ENCODE measurements at places on chromosomes 7 and 10. TPM values are rescaled to one million over a fixed set of nuclear protein-coding genes. Genes with fewer than 3 reads are reported as not detected.

GRCh38 chr10:100737355-100738054 lies 7.9 kb upstream of the PAX2 start:
- no peak for DNase-seq
- peaks cover 33% of the 10 kb centered on the region for H3K4me1 ChIP-seq
- H3K27ac ChIP-seq: no peak overlapping the region
- no peaks in the 10 kb centered on the region for H3K36me3 ChIP-seq
- peaks cover 13% of the 10 kb centered on the region for H3K27me3 ChIP-seq

The INSYN2A gene
- total RNA-seq: not detected

DNA sequence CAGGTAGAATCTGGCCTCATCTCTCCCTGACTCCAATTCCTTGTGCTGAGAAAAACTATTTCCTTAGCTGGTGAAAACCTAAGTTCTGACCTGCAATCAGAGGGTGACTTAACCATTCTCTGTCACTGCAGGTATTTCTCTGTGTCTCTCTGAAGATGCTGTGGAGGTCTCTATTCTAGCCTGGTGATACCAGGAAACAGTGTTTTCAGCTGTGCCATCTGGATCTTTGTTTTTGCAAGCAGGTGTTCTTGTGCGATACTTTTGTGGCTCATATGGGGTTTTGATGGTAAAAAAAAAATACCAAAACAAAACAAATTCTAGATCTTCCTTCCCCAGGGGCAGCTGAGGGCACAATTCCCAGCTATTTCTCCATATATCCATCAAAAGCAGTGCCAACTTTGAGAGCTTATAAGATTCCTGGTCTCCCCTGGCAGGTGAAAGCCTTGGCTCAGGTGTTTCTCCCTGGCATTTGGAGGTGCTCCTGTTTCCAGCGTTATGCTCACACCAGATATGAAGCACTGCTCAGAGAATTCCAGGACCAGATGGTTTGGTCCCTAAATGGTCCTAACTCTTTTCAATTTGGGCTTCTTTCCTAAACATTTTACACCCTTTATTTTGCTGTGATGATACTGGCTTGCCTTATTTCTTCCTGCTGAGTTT lies 9.9 kb upstream of the NPVF start:
- no peak for DNase-seq
- H3K4me1 ChIP-seq: no peaks in the 10 kb centered on the region
- no peak overlapping the region for H3K4me3 ChIP-seq
- H3K27me3 ChIP-seq: no peaks in the 10 kb centered on the region
- no peaks in the 10 kb centered on the region for H3K36me3 ChIP-seq

- H3K4me3 ChIP-seq: no peak overlapping the region
- no peak overlapping the region for H3K27ac ChIP-seq
- H3K4me1 ChIP-seq: no peaks in the 10 kb centered on the region
Observed at GRCh38 chr7:83528925-83529423, 120.0 kb downstream of the SEMA3E start.

The RAPGEF5 gene
- 0.78 TPM for total RNA-seq

GRCh38 chr7:111393011-111393754 lies 169.1 kb downstream of the IMMP2L start:
- H3K4me1 ChIP-seq: no peaks in the 10 kb centered on the region
- no peak for DNase-seq
- H3K36me3 ChIP-seq: no peaks in the 10 kb centered on the region
- H3K27me3 ChIP-seq: no peaks in the 10 kb centered on the region

GRCh38 chr7:37342688-37343471 lies 105.8 kb downstream of the ELMO1 start:
- peak overlapping the region; percentile 75 for H3K27ac ChIP-seq
- H3K27me3 ChIP-seq: no peaks in the 10 kb centered on the region
- H3K4me1 ChIP-seq: peaks cover 34% of the 10 kb centered on the region

- DNase-seq: no peak
- H3K27me3 ChIP-seq: peaks cover 17% of the 10 kb centered on the region
- no peak overlapping the region for H3K4me3 ChIP-seq
- H3K27ac ChIP-seq: no peak overlapping the region
Observed at GRCh38 chr10:28705472-28705871, 28.2 kb downstream of the BAMBI start.

DNA sequence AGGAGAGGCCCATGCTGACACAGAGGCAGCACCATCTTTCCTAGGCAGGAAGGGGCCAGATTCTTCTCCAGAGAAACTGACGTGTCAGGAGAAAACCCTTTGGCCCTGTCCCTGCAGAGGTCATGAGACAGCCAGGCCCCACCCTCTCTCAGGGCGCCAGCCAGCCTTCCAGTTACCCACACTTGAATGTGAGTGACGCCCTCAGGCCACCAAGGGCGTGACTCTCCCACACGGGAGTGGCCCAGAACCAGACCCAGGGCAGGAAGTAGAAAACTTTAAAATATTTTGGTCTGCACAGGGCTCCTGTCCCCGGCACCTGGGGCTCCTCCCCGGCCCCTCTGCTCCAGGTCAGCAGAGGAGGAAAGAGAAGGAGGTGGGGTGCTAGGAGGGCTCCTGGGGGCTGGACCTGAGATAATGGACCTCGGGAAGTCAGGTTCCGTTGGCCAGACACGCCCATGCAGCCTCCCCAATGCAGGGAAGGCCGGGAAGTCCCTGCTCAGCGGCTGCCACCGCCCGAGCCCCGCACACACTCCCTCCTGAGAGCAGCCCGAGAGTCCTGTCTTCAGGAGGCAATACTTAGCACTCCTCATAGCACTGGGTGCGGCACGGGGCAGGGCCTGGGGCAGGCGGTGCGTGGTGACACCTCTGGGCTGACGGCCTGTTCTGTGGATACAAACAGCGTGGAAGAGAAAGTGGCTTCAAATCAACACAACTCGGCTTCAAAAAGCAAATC lies 67.0 kb upstream of the CFAP46 start:
- no peaks in the 10 kb centered on the region for H3K36me3 ChIP-seq
- peaks cover 13% of the 10 kb centered on the region for H3K27me3 ChIP-seq
- H3K4me1 ChIP-seq: no peaks in the 10 kb centered on the region
- no peak overlapping the region for H3K27ac ChIP-seq
- H3K4me3 ChIP-seq: no peak overlapping the region

- no peak overlapping the region for H3K4me3 ChIP-seq
- H3K27me3 ChIP-seq: no peaks in the 10 kb centered on the region
Observed at GRCh38 chr7:76383089-76383944, 24.5 kb upstream of the YWHAG start.

The ARMC3 gene
- not detected for total RNA-seq

DNA sequence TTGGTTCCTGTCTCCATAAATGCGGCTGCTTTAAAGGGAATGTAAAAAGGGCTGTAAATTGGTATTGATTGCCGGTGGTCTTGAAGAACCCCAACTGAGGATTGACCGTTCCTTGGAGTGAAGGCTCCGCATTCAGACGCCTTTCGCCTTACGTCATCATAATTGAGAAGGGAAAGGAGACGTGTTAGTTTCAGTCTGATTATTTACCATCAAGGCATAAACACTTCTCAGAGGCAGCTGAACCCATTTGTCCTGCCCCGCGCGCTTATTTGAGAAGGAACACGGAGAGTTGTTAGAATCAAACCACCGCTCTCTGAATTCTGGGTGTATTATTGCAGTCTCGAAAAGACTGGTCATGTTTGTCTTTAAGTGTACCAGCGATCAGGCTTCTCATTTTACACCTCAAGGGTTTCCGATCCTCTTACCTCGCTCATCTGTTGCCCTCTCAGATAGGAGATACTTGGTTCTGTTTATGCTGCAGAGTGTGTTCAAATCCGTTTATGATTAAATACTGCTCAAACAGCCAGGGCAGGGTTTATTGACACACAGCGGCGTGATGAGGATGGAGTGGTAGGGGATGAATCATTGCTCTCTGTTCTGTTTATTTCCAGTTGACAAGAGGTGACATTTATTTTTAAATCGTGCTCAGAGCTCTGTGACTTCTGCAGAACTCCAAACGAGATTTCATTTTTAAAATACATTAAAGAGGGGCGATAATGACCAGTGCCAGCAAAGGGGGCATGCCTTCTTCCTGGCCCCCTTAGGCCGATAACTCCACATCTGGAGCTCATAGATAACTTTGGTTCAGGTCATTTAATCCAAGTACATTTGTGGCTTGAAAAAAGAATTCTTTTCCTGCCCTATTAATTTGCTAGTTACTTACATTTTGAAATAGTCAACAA lies 30.4 kb downstream of the FOXK1 start:
- H3K27me3 ChIP-seq: no peaks in the 10 kb centered on the region
- no peak overlapping the region for H3K27ac ChIP-seq
- H3K4me1 ChIP-seq: no peaks in the 10 kb centered on the region
- no peak for DNase-seq
- H3K4me3 ChIP-seq: no peak overlapping the region

DNA sequence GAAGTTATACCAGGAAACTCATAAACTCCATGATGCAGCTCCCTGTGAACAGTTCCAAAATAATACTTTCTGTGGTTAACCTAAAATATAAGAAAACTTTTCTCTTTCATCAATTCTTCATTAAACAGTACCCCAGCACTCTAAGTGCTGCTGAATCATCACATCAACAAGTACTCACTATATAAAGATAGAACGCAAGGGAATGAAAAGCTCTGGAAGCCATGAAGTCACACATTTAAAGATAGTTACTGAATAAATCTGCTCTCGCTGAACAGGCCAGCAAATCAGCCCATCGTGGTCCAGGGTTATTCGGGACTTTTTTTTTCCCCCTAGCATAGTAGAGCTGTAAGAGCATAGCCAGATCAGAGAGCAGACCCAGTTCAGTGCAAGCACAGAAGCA lies 254.3 kb downstream of the IPMK start:
- H3K4me3 ChIP-seq: no peak overlapping the region
- no peak overlapping the region for H3K27ac ChIP-seq
- no peaks in the 10 kb centered on the region for H3K4me1 ChIP-seq
- no peak for DNase-seq
- H3K27me3 ChIP-seq: no peaks in the 10 kb centered on the region
- H3K36me3 ChIP-seq: no peaks in the 10 kb centered on the region

DNA sequence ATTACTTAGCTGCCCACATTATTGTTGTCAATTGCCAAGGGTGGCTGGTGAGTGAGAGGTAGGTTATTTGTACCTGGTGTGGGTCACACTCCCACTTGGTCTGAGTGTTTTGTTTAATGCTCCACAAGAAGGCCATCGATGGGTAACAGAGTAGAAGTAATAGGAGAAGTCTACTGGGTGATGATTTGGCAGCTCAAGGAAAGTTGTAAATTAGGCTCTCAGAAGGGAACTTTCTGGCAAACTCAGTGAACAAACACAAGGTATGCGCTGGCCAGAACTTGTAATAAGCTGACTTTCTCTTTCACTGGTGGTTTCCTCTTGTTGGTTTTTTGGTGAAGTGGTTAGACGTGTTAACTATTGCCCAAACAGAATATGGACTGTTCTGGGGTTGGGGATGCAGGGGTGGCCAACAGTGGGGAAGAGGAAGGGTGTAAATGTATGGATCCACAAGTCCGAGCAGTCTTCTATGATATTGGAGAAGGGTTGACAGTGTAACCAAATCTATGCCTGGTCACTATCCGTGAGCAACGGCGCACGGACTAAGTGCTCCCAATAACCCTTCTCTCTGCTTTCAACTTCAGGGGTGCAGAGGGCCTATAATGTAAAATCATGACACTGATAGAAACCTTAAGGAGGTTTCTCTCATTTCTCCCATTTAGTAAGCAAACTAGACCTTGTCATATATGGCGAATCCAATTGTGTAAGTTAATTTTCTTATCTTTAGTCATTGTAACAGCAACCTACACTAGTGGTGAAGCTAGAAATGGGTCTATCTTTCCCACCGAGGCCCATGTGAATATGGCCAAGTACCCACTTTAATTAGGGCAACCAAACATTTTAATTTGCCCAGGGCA lies 212.8 kb downstream of the PTEN start:
- H3K4me1 ChIP-seq: peaks cover 3% of the 10 kb centered on the region
- H3K36me3 ChIP-seq: no peaks in the 10 kb centered on the region
- no peak overlapping the region for H3K4me3 ChIP-seq
- H3K27ac ChIP-seq: no peak overlapping the region

The PNLIPRP3 gene
- not detected for total RNA-seq

DNA sequence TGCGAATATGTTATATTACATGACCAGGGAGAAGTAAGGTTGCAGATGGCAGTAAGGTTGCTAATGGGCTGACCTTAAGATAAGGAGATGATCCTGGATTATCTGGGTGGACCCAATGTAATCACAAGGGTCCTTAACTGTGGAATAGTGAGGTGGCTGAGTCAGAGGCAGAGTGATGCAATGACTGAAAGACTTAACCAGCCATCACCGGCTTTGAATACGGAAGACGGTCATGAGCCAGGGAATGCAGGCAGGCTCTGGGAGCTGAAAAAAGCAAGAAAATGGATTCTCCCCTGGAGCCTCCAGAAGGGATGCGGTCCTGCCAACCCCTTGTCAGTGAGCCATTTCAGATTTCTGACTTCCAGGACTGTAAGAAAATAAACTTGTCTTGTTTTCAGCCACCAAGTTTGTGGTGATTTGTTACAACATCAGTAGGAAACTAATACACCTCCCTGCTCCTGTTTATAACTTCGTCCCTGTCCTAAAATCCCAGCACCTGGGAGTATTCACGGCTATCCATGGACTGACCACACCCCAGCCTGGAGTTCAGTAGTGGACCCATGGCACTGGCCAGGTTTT lies 4.6 kb upstream of the C10orf95 start:
- H3K4me3 ChIP-seq: no peak overlapping the region
- H3K27me3 ChIP-seq: no peaks in the 10 kb centered on the region
- peaks cover 2% of the 10 kb centered on the region for H3K4me1 ChIP-seq
- peaks cover 6% of the 10 kb centered on the region for H3K36me3 ChIP-seq

DNA sequence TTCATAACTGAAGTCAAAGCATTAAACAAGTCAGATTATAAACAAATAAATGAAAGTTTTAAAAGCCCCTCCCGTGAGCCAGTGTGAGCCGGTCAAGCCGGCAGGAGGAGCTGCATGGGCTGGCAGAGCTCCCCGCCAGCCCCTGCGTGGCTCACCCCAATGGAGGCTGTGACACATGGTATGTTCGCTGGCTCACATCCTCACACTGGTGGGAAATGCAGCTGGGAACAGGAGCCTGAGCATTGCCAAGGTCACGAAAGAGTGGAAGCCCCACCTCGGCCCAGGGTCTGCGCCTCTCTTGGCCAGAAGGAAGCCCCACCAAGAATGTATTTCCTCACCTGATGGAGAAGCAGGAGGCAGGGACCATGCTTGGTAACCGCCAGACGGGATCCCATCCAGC lies 261.7 kb upstream of the TCERG1L start:
- H3K36me3 ChIP-seq: no peaks in the 10 kb centered on the region
- peaks cover 16% of the 10 kb centered on the region for H3K27me3 ChIP-seq
- no peak overlapping the region for H3K27ac ChIP-seq
- DNase-seq: no peak

The SLC18A2 gene
- 1.0 TPM for total RNA-seq

GRCh38 chr7:112888781-112889180 lies 98.6 kb upstream of the TMEM168 start:
- H3K4me3 ChIP-seq: no peak overlapping the region
- H3K27me3 ChIP-seq: no peaks in the 10 kb centered on the region
- H3K4me1 ChIP-seq: no peaks in the 10 kb centered on the region
- no peak overlapping the region for H3K27ac ChIP-seq
- no peak for DNase-seq

The TAS2R5 gene
- total RNA-seq: 3.5 TPM

The PAPOLB gene
- not detected for total RNA-seq

GRCh38 chr10:67657775-67658174 lies 38.2 kb downstream of the CTNNA3 start:
- no peak for DNase-seq
- no peak overlapping the region for H3K4me3 ChIP-seq
- H3K36me3 ChIP-seq: no peaks in the 10 kb centered on the region
- no peaks in the 10 kb centered on the region for H3K4me1 ChIP-seq

Data from T-cell (primary cell).